ENCODE measurements at places on chromosomes 6 and 20. TPM values are rescaled to one million over a fixed set of nuclear protein-coding genes. Genes with fewer than 3 reads are reported as not detected.

DNA sequence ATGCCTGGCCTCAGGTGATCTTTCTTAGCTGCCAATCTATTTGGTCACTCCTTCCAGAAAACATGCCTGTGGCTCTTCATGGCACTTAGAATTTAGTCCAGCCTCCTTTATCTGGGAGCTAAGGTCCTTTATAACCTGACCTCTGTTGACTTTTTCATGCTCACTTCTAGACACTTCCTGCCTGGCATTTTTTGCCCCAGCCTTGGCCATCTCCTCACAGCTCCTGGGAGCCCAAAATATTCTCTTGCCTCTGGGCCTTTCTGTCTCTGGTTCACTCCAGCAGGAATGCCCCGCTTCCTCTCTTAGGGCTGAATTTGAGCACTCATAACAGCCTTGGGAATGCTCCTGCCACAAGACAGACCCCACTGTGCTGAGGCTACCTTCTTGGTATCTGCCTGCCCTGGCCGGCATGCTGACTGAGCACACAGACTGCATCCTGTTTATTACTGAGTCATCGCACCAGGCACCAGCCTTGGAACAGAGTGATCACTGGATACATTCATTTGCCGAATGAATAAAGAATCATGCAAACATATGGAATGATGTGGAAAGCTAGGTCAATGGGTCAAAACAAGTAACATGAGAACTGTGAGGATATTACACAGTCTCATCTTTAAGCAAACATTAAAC is 5.8 kb upstream of the EEF1E1 start:
- peak; percentile 76 for DNase-seq

- DNase-seq, result peak; percentile 0
Measured at GRCh38 chr20:17457588-17458190, 73.5 kb downstream of the BFSP1 start.

DNA sequence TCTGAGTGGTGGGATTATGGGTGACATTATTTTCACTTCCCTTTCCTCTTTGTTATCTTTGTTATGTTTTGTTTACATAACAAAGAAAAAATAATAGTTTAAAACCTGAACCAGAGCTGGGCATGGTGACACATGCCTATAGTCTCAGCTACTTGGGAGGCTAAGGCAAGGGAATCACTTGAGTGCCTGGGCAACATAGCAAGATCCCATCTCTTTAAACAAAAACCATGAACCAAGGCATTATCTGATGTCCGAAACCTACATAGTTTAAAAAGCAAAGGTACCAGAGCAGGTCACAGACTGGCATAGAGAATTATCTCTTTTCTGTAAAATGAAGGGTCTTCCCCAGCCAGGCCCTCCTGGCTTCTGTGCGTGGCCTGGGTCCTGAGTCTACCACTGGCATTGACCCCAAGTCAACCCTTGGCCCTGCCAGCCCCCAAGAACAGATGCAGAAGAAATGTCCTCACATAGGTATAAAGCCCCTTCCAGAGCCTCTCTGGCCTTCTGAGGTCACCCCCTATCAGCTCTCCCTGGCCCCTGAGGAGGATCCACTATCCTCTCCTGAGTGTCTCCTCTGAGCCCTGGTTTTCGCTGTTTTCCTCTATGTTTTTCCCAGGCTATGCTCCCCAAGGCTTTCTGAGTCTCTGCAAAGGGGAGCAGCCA is 81.3 kb downstream of the TRERF1 start:
- DNase-seq, result no peak

The FGD2 gene
- total RNA-seq, result not detected

GRCh38 chr20:56519551-56519950 is 5.0 kb upstream of the FAM209A start:
- DNase-seq, result no peak

DNA sequence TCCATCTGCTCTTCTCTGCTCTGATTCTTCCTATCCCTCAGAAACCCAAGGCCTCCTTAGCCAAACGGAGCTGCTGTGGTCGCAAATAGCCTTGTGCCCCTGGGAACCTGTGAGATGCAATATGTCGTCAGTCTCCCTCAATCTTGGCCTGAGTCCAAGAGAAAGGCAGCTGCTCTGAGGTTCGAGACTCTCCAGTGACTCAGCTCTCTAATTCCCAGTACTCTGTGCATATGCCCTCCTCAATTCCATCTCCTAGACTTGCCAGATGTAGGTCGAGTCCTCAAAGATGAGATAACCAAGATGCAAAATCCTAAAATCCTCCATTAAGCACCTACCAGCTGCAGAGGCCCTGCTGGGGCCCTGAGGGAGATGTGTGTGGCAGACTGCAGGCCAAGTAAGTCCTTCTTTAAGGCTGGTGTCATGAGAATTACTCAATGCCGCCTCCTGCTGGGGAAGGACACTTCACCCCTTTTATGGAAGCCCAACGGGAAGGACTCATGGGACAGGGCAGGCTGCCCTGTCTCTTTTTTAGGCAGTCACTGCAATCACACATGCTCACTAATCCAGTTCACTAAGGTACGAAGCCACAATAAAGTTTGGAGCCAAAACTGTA is 28.5 kb downstream of the C6orf15 start:
- peak; percentile 77 for DNase-seq

The GPR63 gene
- 0.27 TPM for total RNA-seq

- DNase-seq, result no peak
Measured at GRCh38 chr20:36322131-36322530, 16.0 kb downstream of the DLGAP4 start.

DNA sequence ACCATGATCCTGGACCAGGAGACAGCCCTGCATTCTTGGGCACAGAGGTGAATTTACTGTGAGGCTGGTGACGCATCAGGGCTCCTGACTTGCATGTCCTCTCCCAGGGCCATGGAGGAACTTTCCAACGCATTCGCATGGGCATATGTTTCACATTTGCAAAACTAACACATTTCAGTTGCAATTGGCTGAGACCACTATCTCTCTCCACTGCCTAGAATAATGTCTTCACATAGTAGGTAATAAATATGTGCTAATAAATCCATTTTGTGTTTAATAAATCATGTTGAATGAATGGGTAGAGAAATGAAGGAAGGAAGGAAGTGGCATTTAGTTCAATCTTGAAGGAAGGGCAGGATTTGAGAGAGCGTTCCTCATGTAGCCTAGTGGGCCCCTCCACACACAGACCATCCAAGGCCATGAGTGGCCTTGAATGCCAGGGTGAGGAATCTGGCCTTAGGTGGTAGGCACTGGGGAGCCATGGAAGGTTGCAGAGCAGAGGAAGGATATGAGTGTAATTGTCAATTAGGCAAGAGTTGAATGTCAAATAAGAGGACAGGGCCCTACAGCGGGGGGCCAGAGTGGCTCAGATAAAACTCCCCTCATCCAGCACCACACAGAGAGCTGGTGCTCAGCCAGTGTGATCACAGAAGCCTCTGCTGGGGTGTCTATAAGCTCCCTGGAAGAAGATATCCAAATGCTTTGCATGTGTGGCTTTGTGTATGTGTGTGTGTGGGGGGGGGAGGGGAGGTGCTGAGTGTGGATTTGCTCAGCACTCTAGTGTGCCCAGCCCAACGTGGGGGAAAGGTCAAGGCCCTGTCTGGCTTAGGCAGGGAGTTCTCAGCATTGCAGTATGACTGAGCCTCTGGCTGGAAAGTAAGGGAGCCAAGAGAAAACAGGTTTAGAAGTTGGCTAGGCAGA is 30.9 kb upstream of the CCN5 start:
- no peak for DNase-seq

DNA sequence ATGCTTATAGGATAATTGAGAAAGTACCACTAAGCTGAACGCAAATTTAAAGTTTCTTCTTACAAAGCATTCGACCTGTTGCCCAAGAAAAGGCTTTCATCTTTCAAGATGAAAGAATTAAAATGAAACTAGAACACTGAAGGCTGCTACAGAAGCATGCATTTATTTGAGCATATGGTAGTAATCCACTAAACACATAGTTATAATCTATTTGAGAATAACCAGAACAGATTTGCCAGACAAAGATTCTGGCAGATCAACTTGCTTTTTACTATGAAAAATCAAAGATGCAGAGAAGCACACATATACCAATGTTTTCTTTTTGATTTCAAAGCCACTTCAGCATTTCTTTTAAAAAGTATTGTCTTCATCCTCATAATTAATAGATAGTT is 412.2 kb downstream of the UTRN start:
- DNase-seq, result no peak

The NTSR1 gene
- total RNA-seq, result 8.0 TPM

DNA sequence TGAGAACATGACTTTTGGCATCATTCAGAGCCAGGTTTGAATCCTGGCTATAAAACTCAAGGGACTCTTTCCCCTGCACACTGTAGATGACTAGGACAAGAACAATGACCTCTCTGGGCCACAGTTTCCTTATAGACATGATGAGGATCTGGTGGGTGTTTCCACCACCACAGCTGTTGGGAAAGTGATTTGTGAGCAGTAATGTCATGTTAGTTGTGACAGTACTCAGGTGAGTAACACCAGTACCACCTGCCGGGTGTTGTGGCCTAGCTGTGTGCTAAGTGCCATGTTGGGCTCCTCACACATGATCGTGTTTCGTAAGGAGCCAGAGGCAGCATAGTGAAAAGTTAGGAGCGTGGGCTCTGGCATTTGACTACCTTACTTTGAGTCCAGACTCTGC is 24.1 kb downstream of the HM13 start:
- no peak for DNase-seq

The GRM1 gene
- total RNA-seq, result under 0.01 TPM

The AMD1 gene
- 61.1 TPM for total RNA-seq

DNA sequence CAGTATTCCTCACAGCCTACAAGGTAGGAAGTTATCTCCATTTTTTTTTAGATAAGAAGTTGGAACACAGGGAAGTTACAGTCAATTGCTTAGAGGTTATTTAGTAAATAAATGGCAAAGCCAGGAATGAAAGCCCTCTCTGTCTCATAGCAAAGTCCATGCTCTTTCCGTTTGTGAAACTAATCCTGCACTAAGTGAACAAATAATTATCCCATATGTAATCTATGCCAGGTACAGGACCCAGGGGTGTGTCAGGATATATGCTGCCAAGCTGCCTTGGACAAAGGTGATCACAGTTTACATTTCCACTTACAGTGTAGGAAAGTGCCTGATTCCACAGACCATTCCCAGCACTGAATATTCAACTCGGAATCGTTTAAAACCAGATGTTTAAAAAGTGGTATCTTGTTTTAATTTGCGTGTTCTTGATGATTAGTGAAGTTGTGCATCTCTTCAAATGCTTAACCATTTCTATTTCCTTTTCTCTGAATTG is 13.6 kb upstream of the GMDS start:
- no peak for DNase-seq

The TXLNB gene
- 0.36 TPM for total RNA-seq

The PREX1 gene
- total RNA-seq, result 3.5 TPM

DNA sequence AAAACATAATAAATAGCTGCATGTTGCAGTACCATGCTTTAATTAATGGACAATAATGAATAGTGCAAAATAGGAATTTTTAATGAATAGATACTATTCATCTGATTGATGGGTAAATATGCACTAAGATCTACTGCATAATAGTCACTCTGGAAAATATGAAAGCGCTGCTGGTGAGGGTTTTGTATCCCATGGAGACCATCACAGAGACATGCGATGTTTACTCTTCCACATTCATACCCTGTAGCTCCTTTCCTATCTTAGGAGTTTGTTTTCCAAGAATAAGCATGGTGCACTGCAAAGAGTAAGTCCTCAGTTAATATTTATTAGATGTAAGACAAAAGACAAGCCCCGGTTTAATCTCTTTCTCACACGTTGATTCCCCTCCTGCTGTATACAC is 81.4 kb downstream of the NRSN1 start:
- no peak for DNase-seq

DNA sequence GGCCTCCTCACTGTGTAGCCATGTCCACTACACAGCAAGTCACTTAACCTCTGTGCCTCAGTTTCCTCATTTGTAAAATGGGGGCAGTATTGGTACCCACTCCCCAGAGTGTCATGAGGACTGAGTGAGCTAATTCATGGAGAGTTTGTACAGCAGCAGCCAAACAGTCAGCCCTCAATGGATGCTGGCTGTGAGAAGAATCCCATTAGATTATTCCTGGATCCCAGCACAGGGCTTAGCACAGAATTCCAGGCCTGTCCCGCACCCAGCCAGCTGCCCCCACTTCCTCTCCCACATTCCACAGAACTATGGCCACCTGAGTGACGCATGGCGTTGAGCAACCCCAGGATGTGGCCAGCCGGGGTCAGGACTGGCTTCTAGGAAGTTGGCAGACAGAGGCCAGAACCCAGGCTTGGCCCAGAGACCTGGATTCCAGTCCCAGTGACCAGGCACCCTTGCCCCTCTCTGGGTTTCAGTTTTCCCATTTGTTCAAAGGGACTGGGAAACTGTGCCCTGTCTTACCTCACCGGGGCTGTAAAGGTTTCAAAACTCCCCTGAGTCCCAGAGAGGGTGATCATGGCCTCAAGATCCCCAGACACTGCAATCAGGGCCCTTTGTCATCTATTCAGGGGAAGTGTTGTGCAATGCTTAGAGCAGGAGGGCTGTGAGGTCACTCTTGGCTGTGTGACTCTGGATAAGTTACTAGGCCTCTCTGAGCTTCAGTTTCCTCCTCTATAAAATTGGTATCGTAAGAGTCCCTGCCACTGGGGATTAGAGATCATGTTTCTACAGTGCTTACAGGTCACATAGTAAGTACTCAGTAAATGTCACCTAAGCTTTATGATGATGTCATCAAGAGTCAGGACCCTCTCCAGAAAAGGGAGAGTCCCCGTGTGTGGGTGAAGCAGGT is 3.0 kb upstream of the TGM2 start:
- peak; percentile 98 for DNase-seq

GRCh38 chr20:51800872-51801121 is 1.5 kb downstream of the SALL4 start:
- DNase-seq, result peak; percentile 11

DNA sequence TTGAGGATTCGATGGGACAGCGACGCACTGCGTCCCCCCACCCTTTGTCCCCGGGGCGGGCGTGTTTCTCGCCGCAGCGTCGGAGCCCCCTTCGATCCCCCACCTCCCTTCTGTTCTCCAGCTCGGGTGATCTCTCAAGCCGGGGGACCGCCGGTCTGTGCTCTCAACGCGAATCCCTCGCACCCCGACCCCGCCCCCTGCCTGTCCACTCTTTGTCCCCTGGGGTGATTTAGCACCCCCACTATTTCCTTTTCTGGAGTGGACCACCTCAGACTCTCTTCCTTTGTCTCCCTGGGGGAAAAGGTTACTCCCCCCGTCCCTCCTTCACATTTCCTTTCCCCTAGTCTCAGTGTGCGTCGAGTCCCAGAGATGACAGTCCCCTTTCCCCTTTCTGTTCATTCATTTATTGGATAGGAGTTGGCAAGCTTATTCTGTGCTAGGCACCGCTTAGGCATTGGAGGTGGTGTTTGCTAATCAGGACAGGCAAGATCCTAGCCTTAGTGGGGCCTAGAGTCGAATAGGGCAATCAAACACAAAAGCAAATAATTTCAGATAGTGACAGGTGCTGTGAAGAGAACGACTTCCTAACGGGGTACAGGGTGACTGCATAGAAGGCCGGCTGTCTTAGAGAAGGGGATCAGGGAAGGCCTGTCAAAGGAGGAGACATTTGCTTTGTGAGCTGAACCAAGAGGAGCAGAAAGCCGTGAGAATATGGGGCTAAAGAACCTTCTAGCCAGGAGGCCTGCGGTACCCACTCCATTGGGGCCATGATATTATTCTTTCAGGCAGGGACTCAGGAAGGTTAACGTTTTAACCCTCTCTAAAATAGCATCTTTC is 741 bp downstream of the PTPN1 start:
- DNase-seq, result no peak

- DNase-seq, result peak; percentile 26
Measured at GRCh38 chr6:112938650-112939049, 591.5 kb downstream of the RFPL4B start.
